ENCODE measurements at places on chromosomes 16 and 17. TPM values are rescaled to one million over a fixed set of nuclear protein-coding genes. Genes with fewer than 3 reads are reported as not detected.

GRCh38 chr16:54657058-54657708, 273.5 kb upstream of the IRX5 start:
- no peak for DNase-seq

DNA sequence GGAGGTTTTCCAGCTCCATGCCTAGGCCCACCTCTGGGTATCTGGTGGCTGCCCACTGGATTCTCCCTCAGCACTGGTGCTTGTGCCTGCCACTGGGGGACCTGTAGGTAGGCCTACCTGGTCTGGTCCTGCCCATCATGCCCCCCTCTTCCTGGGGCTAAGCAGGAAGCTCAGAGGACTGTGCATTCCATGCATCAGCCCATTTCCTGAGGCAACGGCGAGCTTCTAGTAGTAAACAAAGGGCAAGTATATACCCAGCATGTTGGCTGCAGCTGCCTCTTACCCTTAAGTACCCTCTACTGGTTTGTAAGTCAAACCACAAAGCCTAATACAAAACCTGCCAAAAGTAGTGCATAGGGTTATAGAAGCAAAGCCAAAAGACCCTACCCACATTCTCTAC, 37.5 kb downstream of the SDR42E1 start:
- DNase-seq, result no peak

- DNase-seq, result no peak
Measured at GRCh38 chr17:75036643-75037268, 10.0 kb downstream of the ATP5PD start.

Gene TM4SF5
- total RNA-seq, result not detected

GRCh38 chr16:4266372-4266771, 6.5 kb downstream of the TFAP4 start:
- DNase-seq, result no peak

Gene MCRIP1
- total RNA-seq, result 131 TPM

Gene CRISPLD2
- total RNA-seq, result 3.3 TPM

DNA sequence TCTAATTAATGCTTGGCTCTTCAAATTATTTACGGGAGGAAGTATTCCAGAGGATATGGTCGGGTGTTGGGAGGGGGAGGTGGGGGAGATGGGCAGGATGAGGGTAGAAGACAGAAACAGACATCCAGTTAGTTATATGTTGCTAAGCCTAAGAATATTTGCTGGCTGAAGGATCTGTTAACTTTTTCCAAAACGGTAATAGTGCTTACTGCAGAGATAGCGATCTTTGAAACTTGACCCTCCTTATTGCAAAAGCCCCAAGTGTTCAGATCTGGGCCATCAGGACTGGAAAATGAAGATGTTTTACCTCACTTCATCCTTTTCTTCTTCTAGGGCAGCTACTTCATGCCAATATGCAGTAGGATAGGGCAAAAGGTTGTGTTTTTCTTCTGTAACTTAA, 27.0 kb upstream of the MMD start:
- DNase-seq, result no peak

- DNase-seq, result no peak
Measured at GRCh38 chr16:79532785-79533184, 67.8 kb downstream of the MAF start.

Gene EPN3
- total RNA-seq, result 0.84 TPM

Measured in kidney epithelial cell (primary cell).